ENCODE measurements at places on chromosomes 1 and 21.

GRCh38 chr1:165455111-165455510 lies 10.2 kb upstream of the RXRG start:
- no peak for DNase-seq

DNA sequence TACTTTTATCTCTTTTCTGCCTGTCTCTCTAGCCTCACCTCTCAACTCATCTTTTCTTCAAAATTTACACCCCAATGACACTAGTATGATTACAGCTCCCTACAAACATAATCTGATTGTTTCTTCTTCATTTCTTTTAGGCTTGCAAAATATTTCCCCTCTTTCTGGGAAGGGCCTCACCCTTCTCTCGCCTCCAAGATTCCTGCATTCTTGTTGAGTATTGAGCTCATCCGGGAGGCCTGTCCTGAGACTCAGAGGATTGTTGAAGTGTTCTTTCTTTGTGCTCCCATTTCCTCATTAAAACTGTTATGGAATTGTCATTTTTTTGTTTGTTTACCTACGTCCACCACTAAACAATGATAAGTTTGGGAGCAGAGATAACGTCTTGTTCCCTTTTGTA lies 99.1 kb upstream of the CHRM3 start:
- no peak for DNase-seq

- no peak for DNase-seq
Measured at GRCh38 chr1:12180903-12181302, 14.1 kb downstream of the TNFRSF1B start.

- DNase-seq = no peak
Measured at GRCh38 chr1:230498704-230499103, 72.6 kb upstream of the PGBD5 start.

- DNase-seq = no peak
Measured at GRCh38 chr1:95195046-95195445, 39.0 kb upstream of the RWDD3 start.

- DNase-seq = peak; percentile 94
Measured at GRCh38 chr1:147670319-147671001, at the start of gene ACP6. ACP6 (minus strand) TSS chr1:147670524; CDS start chr1:147670048, 476 bp downstream.

DNA sequence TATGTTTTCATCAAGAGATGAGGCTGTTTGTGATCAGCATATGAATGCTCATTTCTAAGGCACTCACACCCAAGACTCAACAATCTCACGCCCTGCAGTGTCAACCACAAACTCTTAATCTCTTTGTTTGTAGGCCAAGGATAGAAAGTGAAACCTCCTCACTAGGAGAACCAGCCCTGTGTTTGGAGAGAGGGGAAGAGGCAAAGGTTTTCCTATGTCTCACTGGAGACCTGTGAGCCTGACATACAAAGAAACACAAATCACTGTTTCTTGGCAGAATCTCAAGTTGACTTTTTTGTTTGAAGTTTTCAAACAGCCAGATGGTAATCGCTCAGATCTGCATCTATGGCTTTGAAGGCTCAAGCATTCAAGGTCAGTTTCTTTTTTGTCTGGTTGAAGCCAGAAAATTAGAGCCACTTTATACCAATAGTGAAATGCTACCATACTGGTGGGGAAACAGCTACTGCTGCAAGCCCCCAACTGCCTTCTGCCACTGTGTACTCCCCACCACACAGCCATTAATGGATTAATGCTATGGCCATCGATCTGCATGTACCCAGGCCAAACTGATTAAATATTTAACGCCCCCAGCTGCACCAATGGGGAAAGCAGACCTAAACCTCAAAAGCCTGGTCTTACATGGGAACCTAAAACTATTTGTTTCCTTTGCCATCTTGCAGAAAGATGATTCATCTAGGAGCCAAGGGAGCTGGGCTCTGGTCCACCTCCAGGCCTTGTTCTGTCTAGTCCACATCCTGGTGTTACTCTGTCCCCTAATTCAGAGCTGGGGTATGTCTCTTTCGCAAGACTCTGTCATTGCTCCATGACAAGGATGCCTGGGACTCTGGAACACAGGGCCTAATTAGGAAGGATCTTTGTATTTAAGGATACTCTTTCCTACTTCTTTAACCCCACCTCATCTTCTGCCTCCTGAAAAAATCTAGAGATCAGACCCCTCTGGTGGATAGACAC lies 16.3 kb downstream of the PDZK1 start:
- DNase-seq = no peak

GRCh38 chr1:161707503-161707902 lies 474 bp downstream of the FCRLA start:
- DNase-seq = no peak

DNA sequence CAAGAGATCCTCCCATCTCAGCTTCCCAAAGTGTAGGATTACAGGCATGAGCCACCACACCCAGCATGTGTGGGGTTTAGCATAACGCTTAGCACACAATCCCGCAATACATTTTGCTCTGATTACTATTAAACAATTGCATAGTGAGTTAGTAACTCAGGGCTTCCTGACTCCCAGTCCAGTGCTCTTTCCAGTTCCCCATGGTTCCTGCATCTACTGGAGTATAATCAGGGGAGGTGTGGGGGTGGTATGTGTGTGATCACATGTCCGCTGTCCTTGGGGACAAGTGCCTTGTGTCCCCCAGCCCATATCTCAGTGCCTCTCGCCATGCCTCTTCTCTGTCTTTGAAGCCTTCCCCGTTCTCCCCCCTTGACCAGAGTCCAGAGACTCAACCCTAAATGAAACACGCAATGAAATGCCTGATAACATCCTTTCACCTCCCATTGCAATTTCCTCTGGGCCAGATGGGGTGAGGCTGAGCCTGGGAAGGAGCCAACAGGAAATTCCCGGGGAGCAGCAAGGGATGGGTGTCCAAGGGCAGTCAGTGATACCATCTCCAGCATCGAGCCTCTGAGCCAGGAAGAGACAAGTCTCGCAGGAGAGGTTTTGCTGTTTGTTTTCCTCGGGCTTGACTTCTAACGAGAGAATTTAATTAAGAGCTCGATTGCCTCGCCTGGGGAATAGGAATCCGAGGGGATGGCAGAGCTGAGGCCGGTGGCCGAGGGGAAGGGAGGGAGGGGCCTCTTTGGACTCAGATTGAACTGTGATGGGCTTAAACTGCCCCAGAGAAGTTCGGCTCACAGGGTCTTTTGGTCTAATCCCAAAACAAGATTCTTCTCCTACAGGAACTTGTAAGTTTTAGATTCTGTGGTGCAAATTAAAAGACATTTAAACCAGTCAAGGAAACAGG lies 7.7 kb upstream of the HTR1D start:
- DNase-seq = no peak

DNA sequence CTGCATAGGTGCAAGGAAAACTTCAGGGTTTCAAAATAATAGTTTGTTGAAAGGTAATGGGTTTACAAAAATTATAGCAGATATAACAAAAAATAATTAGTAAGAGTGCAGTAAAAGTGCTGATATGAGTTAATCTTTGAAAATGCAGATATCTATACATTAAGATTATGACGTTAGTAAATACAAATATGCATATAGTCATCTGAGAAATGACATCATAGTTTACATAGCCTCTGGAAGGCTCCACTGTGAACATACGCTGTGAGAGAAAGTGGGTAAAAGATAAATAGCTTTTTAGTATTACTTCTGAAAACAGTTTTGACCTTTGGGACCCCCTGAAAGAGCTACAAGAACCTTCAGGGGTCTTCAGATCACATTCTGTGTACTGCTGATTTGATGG lies 356.2 kb upstream of the SNX7 start:
- DNase-seq = no peak

DNA sequence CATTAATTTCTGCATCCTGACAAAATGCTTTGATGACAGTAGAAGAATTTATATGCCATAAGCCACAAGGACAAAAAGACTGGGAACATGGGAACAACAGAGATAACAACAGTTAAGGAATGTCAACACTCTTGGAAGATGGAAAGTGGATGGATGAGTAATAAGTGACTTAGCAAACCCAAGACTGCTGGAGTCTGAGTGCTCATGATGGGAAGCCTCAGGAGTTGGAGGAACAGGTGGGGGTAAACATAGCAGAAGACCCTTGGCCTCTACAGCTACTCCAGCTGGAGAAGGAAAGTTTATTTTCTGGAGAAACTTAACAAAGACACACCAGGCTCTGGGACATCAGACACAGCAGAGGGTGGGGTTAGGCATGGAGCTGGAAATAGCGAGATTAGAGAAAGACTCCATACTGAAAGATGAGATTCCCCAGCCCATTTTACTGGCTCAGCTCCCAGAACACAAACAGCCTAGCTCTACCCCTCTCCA lies 13.6 kb downstream of the G0S2 start:
- DNase-seq = no peak

DNA sequence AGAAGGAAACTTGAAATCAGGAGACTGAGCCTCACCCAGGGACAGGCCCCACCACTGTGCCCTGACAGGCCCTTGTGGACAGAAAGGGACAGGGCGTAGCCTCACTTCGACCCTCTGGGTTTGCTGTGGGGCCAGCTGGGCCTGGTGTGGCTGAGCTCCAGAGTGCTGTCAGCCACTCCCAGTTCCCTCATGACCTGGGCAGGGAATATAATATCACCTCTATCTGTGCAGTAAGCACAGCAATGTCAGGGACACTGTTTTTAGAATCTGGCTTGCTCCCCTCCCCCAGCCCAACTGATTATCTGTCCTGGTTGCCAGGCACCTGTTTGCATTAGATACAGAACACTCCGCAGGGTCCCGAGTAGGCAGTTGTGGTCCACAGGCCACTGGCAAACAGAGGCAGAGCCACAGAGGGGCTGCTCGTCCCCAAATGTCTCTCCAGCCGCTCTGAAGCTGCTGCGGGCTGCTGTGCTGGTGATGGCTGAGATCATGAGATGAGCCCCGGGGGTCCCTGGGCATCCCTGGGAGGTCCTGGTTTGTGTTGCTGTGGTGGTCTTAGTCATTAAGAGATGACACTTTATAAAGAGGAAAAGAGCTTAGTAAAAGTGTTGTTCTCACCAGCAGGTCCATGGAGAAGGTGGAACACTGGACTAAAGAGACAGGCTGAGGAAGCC lies 51.6 kb downstream of the ETS2 start:
- DNase-seq = no peak

DNA sequence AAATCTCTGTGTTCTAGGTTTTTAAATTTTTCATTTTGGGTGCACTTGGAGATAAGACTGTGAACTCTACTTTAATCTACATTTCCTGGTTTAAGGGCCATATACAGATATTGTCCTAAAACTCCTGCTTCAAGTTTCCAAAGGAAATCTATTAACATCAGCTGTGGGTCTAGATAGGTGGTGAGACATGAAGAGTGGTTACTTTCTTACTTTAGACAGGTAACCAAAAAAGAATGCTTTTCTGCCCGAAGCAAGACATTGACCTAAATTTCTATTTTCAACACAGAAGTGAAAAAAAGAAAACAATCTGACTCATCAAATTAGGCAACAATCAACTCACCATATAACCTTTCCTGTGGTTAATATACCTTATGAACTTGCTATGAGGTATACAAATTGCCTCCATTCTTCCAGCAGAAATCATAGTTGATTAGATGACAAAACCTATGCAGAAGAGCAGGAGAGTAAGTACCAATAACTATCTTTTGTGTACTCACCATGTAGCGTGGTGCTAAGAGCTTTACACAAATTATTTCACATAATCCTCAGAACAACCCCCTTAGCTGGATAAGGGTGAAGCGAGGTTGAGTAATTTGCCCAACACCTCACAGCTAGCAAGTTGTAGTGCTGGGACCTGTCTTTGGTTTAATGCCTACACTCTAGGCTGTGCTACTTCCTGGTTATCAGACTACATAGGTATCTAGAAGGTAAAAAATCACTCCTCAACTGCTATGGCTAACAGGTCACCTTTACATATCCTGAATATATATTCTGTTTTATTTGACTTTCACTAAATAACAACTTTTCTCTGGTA lies 23.4 kb upstream of the PTPN14 start:
- DNase-seq = no peak
